ENCODE measurements at places on chromosomes 1 and 21. TPM values are rescaled to one million over a fixed set of nuclear protein-coding genes. Genes with fewer than 3 reads are reported as not detected.
A peak's percentile ranks its signal among the peaks of the same experiment; 100 is the strongest.

- no peak overlapping the region for H3K27ac ChIP-seq
- H3K4me3 ChIP-seq, result no peak overlapping the region
- H3K4me1 ChIP-seq, result no peaks in the 10 kb centered on the region
- no peak for DNase-seq
- no peaks in the 10 kb centered on the region for H3K36me3 ChIP-seq
Observed at GRCh38 chr1:100736746-100737145, 17.2 kb downstream of the VCAM1 start.

The FAM72C gene
- 1.4 TPM for polyA plus RNA-seq

The FMO3 gene
- not detected for polyA plus RNA-seq

GRCh38 chr1:115115521-115116161, 26.3 kb upstream of the TSPAN2 start:
- no peak for DNase-seq
- H3K4me3 ChIP-seq, result no peak overlapping the region
- no peak overlapping the region for H3K27ac ChIP-seq
- no peaks in the 10 kb centered on the region for H3K36me3 ChIP-seq
- H3K4me1 ChIP-seq, result peaks cover 16% of the 10 kb centered on the region

The TEDDM1 gene
- not detected for polyA plus RNA-seq

DNA sequence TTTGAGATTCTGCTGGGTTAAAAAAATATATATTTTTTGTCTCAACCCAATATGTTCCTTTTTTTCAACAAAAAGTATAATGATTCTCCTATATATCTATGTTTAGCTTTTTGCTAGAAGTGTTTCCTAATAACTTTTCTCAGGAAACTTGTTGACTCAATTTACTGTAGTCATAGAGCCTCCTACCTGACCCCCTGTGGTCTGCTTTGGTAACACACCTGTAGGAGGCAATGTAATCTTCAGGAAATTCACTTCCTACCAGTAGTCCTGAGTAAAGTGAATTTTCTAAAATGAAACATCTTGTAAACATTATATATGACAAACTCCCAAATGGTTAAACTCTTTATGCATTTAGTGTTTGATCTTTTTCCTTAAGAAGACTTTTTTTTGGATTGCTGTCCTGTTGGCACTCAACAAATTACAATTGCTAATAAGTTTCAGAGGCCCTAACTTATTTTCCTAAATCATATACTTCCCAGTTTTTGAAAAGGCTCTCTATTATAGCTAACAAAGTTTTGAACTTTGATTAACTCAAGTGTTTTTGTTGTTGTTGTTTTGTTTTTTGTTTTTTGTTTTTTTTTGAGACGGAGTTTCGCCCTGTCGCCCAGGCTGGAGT, 118.3 kb downstream of the OLFML2B start:
- no peaks in the 10 kb centered on the region for H3K27me3 ChIP-seq
- no peak overlapping the region for H3K27ac ChIP-seq
- H3K36me3 ChIP-seq, result no peaks in the 10 kb centered on the region

GRCh38 chr1:242477944-242478343, 46.6 kb downstream of the PLD5 start:
- H3K27me3 ChIP-seq, result no peaks in the 10 kb centered on the region
- no peaks in the 10 kb centered on the region for H3K36me3 ChIP-seq
- no peak for DNase-seq
- no peaks in the 10 kb centered on the region for H3K4me1 ChIP-seq

The SLC35E2B gene
- polyA plus RNA-seq, result 10.3 TPM

DNA sequence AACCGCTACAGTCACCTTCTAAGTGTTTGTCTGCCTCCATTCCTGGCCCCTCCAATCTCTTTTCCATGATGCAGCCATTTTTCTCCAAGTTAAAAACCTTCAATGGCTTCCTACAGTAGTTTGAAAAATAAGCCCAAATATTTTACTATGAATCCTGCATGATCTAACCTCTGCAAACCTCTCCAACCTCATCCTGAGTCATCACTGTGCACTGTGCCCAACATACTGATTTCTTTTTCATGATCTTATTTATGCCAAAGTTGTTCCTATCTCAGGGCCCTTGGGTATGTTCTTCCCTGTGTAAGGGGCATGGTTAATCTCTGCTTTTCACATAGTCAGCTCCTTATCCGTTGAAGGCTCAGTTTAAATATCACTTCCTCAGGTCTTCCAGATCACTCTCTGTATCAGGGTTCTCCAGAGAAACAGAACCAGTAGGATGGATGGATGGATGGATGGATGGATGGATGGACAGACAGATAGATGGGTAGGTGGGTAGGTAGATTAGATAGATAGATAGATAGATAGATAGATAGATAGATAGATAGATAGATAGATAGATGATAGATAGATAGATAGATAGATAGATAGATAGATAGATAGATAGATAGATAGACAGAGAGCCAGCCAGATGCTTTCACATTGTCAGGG, 18.1 kb upstream of the PTPN14 start:
- no peak for DNase-seq
- H3K4me3 ChIP-seq, result no peak overlapping the region
- H3K27me3 ChIP-seq, result no peaks in the 10 kb centered on the region
- peaks cover 79% of the 10 kb centered on the region for H3K4me1 ChIP-seq
- H3K36me3 ChIP-seq, result no peaks in the 10 kb centered on the region
- peak overlapping the region; percentile 89 for H3K27ac ChIP-seq

DNA sequence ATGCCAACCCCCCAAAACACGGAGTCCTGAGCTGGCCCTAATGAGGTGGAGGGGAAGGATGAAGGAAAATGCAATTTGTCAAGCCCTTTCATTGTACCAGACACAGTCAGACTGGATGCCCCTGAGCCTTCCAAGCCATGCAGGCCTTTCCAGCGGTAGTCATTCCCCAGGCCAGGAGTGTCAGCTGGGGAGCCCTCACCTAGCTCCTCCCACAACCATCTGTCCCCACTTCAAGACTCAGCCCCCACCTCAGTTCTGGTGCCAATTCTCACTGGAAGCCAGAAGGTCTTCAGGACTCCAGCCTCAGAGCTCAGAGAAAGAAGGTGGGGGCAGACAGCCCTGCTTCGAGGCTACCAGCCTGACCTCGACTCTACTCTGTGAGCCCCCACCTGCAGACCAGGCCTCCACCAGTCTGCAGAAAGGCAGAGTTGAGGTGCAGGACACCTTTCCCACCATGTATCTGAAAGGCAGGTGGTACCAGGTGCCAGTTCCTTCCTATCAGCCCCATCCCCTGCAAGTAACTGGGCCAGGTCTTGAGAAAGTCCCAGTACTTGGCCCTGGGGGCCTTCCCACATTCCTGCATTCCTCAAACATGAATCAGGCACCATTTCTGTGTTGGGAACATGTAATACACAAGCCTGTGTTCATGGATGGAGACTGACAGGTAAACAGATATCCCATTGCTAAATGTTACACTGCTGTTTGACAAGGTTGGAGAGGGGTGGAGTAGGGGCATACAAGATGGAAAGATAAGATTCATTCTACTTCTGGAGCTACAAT, 180.6 kb upstream of the EDN2 start:
- DNase-seq, result peak; percentile 84
- H3K36me3 ChIP-seq, result no peaks in the 10 kb centered on the region
- H3K4me3 ChIP-seq, result no peak overlapping the region
- H3K27ac ChIP-seq, result peak overlapping the region; percentile 51
- H3K27me3 ChIP-seq, result peaks cover 5% of the 10 kb centered on the region
- H3K4me1 ChIP-seq, result peaks cover 50% of the 10 kb centered on the region

GRCh38 chr1:89425056-89425455, 61.2 kb downstream of the GBP6 start:
- H3K4me3 ChIP-seq, result no peak overlapping the region
- H3K27ac ChIP-seq, result no peak overlapping the region
- no peaks in the 10 kb centered on the region for H3K36me3 ChIP-seq
- no peaks in the 10 kb centered on the region for H3K27me3 ChIP-seq
- no peak for DNase-seq

The S100A12 gene
- 6.3 TPM for polyA plus RNA-seq

The UBL4B gene
- not detected for polyA plus RNA-seq

The LGALS8 gene
- 43.2 TPM for polyA plus RNA-seq

- no peaks in the 10 kb centered on the region for H3K27me3 ChIP-seq
- no peak overlapping the region for H3K27ac ChIP-seq
- H3K4me1 ChIP-seq, result peaks cover 33% of the 10 kb centered on the region
- H3K4me3 ChIP-seq, result no peak overlapping the region
Observed at GRCh38 chr1:115429241-115429640, 91.2 kb upstream of the NGF start.

- no peaks in the 10 kb centered on the region for H3K27me3 ChIP-seq
- H3K4me1 ChIP-seq, result no peaks in the 10 kb centered on the region
Observed at GRCh38 chr1:169802888-169803287, 8.2 kb upstream of the METTL18 start.

GRCh38 chr1:27430903-27431600, 38.6 kb downstream of the GPR3 start:
- H3K27me3 ChIP-seq, result no peaks in the 10 kb centered on the region
- H3K36me3 ChIP-seq, result peaks cover 5% of the 10 kb centered on the region
- H3K4me3 ChIP-seq, result no peak overlapping the region
- H3K4me1 ChIP-seq, result peaks cover 14% of the 10 kb centered on the region
- H3K27ac ChIP-seq, result no peak overlapping the region
- no peak for DNase-seq

Measured in keratinocyte (primary cell).